Spleen (tissue), 13 donors: ENCODE measurements at places on chromosomes 11 and 22. TPM values are rescaled to one million over a fixed set of nuclear protein-coding genes. Genes with fewer than 3 reads are reported as not detected.

DNA sequence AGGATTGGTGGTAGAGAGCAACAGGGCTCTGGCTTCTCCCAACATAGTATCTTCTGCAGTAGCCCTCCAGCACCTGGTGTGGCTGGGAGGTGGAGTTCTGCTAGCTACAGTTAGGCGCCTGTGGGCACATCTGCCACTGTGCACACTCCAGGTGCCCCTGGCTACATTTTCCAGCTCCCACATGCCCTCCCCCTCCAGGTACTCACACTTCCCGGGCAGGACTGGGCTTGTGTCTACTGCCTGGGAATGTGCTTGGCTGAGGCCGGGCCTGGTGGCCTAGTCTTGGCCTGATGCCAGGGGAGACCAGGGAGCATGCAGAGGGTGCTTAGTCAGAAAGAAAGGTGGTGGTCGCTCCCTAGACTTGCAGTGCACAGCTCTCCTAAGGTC is 15.8 kb downstream of the PHLDB1 start:
- peaks cover 53% of the 10 kb centered on the region for H3K4me1 ChIP-seq
- no peak overlapping the region for H3K27ac ChIP-seq
- H3K36me3 ChIP-seq, result no peaks in the 10 kb centered on the region
- H3K4me3 ChIP-seq, result no peak overlapping the region
- H3K27me3 ChIP-seq, result no peaks in the 10 kb centered on the region

DNA sequence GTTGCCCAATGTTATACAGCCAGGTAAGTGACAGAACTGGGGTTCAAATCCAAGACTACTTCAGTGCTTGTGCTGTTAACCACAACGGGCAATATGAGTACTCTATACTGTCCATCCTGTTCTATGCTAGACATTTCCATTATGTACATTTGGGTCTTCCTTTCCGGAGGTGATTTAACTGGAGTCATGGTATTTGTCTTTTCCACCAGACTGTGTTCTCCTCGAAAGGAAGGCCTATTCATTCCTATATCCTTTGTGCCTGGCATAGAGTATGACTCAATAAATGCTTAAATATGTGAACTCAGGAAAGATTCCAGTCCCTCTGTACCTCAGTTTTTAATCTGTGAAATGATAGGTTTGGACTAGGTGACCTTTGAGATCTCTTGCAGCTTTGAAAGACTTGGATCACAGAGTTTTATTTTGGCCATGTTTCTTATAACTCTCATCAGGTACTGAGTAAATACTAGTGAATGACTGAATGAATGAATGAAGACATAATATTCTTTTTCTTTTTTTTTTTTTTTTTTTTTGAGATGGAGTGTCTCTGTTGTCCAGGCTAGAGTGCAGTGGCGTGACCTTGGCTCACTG is 6.6 kb downstream of the RNF121 start:
- no peak for DNase-seq
- H3K4me3 ChIP-seq, result no peak overlapping the region
- peaks cover 28% of the 10 kb centered on the region for H3K4me1 ChIP-seq
- no peaks in the 10 kb centered on the region for H3K36me3 ChIP-seq
- no peak overlapping the region for H3K27ac ChIP-seq

DNA sequence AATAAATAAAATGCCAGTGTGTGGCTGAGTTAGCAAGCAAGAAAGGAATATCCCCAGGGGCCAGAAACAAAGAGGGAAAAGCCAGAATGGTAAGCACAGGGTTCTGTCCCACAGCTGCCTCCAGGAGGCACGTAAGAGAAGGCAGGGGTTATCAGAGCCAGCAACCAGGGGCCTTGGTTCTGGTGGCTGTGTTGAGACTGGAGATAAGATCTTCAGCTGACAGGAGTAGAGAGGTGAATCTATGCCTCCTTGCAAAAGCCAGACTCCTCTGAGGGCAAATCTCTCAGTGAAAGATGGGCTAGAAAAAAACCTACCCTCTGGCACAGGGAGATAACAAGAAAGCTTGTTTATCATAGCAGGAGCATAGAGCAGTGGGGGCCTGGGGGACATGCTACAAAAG is 29.8 kb upstream of the NFAM1 start:
- H3K36me3 ChIP-seq, result no peaks in the 10 kb centered on the region
- no peak overlapping the region for H3K4me3 ChIP-seq
- no peaks in the 10 kb centered on the region for H3K4me1 ChIP-seq
- no peak for DNase-seq
- no peaks in the 10 kb centered on the region for H3K27me3 ChIP-seq
- H3K27ac ChIP-seq, result no peak overlapping the region

Gene TRIM6
- 5.1 TPM for total RNA-seq

DNA sequence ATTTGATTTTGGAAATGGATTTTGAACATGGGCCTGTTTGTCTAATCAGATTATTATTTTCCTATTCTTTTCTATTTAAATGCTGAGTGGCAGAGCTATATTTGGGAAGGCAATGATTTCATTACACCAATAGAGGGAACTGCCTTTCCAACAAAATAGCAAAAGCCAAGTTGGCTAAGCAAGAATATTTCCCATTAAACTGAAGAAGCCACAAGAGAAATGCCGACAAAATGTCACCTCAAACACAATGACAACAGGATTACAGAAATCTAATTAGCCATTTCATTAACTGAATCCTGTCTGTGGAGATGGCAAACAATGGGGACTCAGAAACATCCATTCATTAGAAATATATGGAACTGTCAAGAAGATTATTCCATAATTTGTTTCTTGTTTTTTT is 1593.1 kb upstream of the RAG2 start:
- H3K4me1 ChIP-seq, result no peaks in the 10 kb centered on the region
- no peak overlapping the region for H3K4me3 ChIP-seq
- no peak for DNase-seq
- no peaks in the 10 kb centered on the region for H3K36me3 ChIP-seq
- no peak overlapping the region for H3K27ac ChIP-seq

GRCh38 chr22:41762980-41763779 is 37.3 kb upstream of the CCDC134 start:
- no peak overlapping the region for H3K27ac ChIP-seq
- no peaks in the 10 kb centered on the region for H3K4me1 ChIP-seq
- DNase-seq, result peak; percentile 79
- H3K4me3 ChIP-seq, result no peak overlapping the region

- peaks cover 3% of the 10 kb centered on the region for H3K4me1 ChIP-seq
- no peak overlapping the region for H3K27ac ChIP-seq
- DNase-seq, result no peak
- no peaks in the 10 kb centered on the region for H3K27me3 ChIP-seq
- H3K4me3 ChIP-seq, result no peak overlapping the region
- H3K36me3 ChIP-seq, result peaks cover 19% of the 10 kb centered on the region
Observed at GRCh38 chr11:528815-529727, 6.3 kb downstream of the HRAS start.

- DNase-seq, result no peak
- no peaks in the 10 kb centered on the region for H3K36me3 ChIP-seq
- no peaks in the 10 kb centered on the region for H3K4me1 ChIP-seq
- no peak overlapping the region for H3K27ac ChIP-seq
- H3K4me3 ChIP-seq, result no peak overlapping the region
Observed at GRCh38 chr11:63210111-63210510, 33.3 kb downstream of the SLC22A25 start.

DNA sequence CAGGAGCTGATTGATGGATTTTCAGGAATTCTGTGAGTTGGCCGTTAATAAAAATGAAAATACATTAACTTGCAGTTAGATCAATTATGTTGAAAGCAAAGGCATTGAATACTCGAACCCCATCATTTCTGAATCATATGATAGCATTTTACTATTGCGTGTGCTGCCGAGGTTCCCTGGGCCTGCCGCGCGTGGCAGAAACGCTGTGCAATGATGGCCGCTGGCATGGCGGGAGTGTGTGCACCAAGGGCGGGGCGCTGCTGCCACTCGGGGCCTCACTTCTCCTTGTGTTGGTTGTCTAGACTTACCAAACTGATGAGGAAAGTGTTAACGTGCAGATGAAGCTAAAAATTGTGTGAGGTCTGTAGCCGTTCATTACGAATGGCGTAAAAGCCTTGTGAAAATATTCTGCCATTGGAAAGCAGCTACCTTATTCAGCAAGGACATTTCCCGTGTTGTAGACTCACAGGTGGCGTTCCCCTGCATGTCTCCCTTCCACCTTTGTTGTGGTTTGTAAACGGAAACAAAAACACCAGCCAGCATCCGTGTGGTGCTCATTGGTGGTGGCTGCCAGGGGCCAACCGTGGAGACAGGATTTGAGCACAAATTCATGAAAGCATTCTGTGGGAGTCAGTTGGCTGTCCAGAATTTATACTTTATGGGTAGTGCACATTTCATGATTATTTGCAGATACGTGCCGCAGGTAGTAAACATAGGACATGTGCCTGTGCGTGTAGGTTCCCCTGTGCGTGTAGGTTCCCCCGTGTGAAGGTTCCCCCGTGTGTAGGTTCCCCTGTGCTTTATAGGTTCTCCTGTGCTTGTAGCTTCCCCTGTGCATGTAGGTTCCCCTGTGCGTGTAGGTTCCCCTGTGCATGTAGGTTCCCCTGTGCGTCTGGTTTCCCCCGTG is 5.9 kb upstream of the GRAMD4 start:
- H3K4me3 ChIP-seq, result peak overlapping the region; percentile 42
- DNase-seq, result peak; percentile 88
- H3K36me3 ChIP-seq, result no peaks in the 10 kb centered on the region
- H3K4me1 ChIP-seq, result peaks cover 23% of the 10 kb centered on the region

- DNase-seq, result peak; percentile 88
- peaks cover 16% of the 10 kb centered on the region for H3K36me3 ChIP-seq
Observed at GRCh38 chr11:61356706-61357105, 5.0 kb downstream of the CYB561A3 start.

Gene SLC36A4
- 14.0 TPM for total RNA-seq

Gene MS4A6E
- total RNA-seq, result 4.8 TPM

DNA sequence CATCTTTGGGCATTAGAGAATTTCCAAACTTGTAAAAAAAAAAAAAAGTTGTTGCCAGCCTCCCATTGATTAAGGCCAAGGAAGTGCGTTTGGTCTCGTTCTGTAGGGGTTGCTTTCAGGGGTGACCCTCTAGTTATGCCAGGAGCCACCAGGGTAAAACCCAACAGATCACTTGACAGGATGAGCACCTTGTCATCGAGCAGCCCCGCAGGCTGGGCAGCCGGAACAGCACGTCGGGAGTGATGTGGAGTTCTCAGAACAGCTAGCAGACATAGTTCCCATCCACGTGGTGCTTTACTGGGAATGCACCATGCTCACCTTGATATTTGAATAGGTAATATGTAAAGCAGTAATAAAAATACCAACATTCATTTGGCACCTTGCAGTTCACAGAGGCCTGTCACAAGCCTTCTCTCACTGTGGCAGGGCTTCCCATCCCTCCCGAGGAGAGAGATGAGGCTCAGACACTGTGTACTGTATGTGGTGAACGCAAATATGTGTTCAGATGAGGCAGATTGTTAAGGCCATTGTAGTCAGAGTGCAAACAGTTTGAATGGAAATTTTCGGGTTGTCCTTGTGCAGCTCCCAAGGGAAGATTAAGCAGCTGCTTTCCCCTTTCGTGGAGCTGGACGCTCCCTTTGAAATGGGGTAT is 70.9 kb upstream of the SORL1-AS1 start:
- no peak overlapping the region for H3K27ac ChIP-seq
- peaks cover 77% of the 10 kb centered on the region for H3K36me3 ChIP-seq
- DNase-seq, result no peak

Gene MUC6
- not detected for total RNA-seq

DNA sequence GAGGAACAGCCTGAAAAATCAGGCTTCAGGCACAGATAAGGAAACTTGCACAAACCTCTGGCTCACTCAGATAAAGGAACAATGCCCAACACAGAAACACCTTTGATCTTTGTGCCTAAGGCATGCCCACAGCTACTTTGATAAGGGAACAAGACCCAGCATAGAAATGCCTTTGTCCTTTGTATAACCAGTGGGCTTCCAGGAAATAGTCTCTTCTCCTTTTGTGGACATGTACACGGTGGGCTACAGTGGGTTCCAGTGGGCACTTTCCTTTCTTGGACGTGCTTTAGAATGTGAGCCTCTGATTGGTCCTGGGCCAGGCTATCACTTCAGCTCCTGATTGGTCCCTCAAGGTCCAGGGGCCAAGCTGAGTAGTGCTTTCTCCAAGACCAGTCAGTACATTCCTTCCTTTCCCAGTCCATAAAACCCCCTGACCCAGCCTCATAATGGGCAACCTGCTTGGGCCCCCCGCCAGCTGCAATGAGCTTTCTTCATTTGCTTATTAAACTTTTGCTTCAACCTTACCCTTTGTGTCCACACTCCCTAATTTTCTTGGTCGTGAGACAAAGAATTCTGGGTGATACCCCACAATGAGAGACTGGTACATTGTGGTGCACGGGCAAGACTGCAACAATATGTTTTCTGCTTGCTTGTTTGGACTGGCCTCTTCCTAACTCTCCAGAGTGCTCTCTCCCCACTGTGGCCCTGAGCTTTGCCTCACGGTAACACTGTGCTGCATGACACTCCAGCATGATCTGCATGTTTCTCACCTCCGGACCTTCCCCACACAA is 1.7 kb upstream of the CABIN1 start:
- DNase-seq, result no peak
- H3K4me3 ChIP-seq, result no peak overlapping the region
- no peaks in the 10 kb centered on the region for H3K27me3 ChIP-seq
- peaks cover 15% of the 10 kb centered on the region for H3K4me1 ChIP-seq
- no peak overlapping the region for H3K27ac ChIP-seq

DNA sequence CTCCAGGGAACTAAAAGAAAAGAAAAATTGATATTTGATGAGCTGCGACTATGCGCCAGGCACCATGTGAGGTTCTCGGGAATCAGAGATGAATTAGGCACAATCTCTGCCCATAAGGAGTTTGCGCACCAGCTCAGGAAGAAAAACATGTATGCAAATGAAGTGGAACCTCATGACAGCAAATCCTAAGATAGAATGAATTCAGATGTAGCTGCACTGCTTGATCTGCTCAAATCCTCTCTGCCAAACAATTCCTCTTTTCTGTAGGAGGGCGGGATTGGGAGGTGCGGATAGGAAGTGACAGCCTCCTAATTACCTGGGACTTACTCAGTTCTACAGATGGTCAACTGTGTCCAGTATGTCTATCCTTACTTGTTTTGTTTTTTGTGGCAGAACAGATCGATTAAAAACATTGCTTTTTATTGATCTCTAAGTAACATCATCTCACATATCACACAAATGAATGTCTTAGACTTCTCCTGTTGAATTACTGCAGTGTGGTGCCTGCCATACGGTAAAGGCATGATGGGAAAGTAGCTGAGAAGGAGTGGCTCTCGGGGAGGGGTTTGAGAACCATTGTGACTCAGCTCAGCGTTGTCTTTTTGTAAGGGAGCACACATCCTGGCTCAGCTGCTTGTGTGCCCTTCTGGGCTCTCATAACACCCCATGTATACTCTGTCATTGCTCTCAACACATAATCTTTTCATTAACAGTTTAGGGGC is 13.9 kb downstream of the CRTAM start:
- peaks cover 63% of the 10 kb centered on the region for H3K4me1 ChIP-seq
- no peaks in the 10 kb centered on the region for H3K36me3 ChIP-seq

- no peak for DNase-seq
- H3K36me3 ChIP-seq, result no peaks in the 10 kb centered on the region
- no peak overlapping the region for H3K4me3 ChIP-seq
- H3K27ac ChIP-seq, result no peak overlapping the region
- H3K27me3 ChIP-seq, result no peaks in the 10 kb centered on the region
Observed at GRCh38 chr11:6237761-6238302, 1.1 kb upstream of the CNGA4 start.

Gene PIWIL4
- total RNA-seq, result 3.9 TPM

- no peak overlapping the region for H3K27ac ChIP-seq
- H3K4me3 ChIP-seq, result no peak overlapping the region
Observed at GRCh38 chr22:42883121-42883520, 26.0 kb upstream of the ARFGAP3 start.

Gene C11orf97
- not detected for total RNA-seq
